Activated naive CD4-positive, alpha-beta T cell treated with anti-CD3 and anti-CD28 coated beads, Interleukin-2, amount 50 U/mL, for 72 hours (primary cell): ENCODE measurements at places on chromosomes 7 and 10. TPM values are rescaled to one million over a fixed set of nuclear protein-coding genes. Genes with fewer than 3 reads are reported as not detected.

Gene ABCB4
- total RNA-seq = not detected

Gene ANKRD61
- total RNA-seq = 0.33 TPM

Gene MYOF
- 55.4 TPM for total RNA-seq

Gene FEZF1
- total RNA-seq = not detected

Gene COL13A1
- not detected for total RNA-seq

Gene PMS2
- total RNA-seq = 18.1 TPM

Gene SFRP5
- not detected for total RNA-seq

Gene PTN
- total RNA-seq = not detected

Gene ARMC3
- not detected for total RNA-seq

Gene STRIP2
- total RNA-seq = 120 TPM

Gene CCDC3
- total RNA-seq = 0.19 TPM

Gene SNX10
- total RNA-seq = 19.9 TPM

Gene PEX1
- 15.8 TPM for total RNA-seq
